ENCODE measurements at places on chromosomes 3 and 15. TPM values are rescaled to one million over a fixed set of nuclear protein-coding genes. Genes with fewer than 3 reads are reported as not detected.

AADACL2 gene
- not detected for polyA plus RNA-seq

DNA sequence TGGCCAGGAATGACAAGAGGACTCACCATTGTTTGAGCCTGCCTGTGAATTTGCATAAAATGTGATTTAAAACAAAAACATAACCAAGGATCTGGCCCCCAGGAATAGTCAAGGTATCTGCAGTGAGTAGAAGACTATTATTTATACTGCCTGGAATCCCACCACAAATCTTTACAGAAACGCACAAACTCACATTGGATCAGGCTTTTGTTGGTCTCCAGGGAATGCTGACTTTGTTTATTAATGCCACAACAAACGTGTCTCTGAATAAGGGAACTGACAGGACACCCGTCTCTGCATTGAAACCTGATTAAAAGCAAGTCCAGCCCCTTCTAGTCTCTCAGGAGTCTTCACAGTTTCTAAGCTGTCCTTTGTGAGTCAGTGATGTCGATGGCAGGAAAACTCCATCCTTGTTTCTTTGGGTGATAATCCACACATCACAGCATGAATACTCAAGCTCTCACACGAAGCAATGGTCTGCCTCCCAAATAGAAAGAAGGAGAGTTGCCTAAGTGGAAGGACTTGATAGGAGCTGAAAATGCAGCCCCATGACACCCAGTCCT lies 37.7 kb downstream of the CLDN18 start:
- no peak for DNase-seq

GRCh38 chr15:83449937-83450506 lies 2.9 kb downstream of the SH3GL3 start:
- DNase-seq: no peak

- DNase-seq: no peak
Measured at GRCh38 chr15:78906316-78906620, 33.6 kb downstream of the MORF4L1 start.

- no peak for DNase-seq
Measured at GRCh38 chr15:81749716-81750375, 296.0 kb downstream of the MEX3B start.

DNA sequence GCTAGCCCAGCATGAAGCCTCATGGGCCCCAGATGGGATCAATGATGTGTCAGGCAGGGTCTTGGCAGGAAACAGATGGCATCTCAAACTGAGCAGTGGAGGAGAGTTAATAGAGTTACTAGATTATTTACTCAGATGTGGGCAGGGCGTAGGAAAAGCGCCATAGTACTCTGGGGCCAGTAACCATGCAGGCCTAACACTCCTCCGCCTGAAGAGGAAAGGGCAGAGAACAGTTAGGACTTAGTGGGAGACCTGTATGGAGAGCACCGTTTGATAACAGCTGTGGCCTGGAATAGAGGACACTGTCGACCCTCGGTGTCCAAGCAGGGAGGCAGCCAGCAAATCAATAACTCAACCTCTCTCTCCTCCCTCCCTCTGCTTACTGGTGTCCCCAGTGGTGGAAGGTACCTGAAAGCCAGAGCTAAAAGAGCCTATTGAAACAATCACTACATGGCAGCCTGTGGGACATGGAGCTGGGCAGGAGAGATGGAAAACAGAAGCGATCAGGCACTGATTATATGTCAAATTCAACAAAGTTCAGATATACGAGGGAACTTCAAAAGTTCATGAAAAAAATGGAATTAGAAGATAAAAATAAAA lies 111.4 kb upstream of the CCNL1 start:
- DNase-seq: no peak
